Dermis microvascular lymphatic vessel endothelial cell (primary cell): ENCODE measurements at places on chromosomes 5 and 9.

- DNase-seq, result no peak
Observed at GRCh38 chr9:126704157-126704891, 90.6 kb downstream of the LMX1B start.

GRCh38 chr5:108093186-108093585, 288.7 kb downstream of the FBXL17 start:
- peak; percentile 47 for DNase-seq

DNA sequence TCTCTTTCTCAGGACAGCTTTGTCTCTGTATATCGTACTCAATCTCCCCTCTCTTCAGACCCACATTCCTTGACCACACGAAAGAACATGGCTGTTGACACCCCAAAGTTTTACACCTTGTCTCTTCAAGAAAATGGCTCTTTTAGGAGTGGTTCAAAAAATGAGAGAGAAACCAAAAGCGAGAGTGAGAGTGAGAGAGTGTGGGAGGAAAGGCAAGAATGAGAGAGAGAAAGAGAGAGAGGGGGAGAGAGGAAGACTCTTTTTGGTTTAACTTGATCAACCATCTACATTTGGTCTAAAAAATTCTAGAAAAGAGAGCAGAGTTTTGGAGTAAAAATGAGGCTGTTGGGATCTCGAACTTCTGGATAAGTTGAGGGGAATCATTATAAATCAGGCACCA, 581.8 kb upstream of the WWC1 start:
- no peak for DNase-seq

- peak; percentile 46 for DNase-seq
Observed at GRCh38 chr5:115816226-115817081, at the start of gene CDO1. Gene CDO1, minus strand, starts transcription at chr5:115816659. Its CDS starts 262 bp downstream, at chr5:115816397.

GRCh38 chr9:4709380-4709779, 30.0 kb downstream of the CDC37L1 start:
- no peak for DNase-seq

- peak; percentile 85 for DNase-seq
Observed at GRCh38 chr5:126449751-126450271, 26.6 kb downstream of the GRAMD2B start.

DNA sequence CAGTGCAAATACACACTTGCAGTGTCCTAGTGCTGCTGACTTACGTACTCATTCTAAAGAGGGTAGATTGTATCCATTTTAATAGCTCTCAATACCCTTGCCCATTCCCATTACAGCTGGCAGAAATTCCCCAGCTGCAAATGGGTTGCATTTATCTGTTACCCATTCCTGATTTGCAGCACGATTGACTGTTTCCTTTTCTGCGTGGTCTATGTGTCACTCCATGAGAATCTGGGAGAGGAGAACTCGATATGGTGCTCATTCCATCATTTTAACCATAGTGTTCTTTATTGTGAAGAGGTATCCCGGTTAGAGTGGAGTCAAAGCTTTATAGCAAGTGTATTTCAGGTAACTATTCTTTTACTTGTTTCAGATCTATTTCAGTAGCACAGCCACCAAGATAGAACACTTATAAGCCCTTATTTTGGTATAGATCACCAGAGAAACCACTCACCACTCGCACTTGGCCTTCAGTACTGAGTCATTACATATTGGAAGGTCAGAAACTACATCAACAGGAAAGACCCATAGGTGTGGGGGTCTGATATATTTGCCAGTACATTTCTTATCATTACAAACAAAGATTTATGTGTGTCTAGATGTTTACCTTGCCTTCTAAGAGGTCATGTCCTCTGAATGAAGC, 139.5 kb downstream of the MUSK start:
- DNase-seq, result no peak

DNA sequence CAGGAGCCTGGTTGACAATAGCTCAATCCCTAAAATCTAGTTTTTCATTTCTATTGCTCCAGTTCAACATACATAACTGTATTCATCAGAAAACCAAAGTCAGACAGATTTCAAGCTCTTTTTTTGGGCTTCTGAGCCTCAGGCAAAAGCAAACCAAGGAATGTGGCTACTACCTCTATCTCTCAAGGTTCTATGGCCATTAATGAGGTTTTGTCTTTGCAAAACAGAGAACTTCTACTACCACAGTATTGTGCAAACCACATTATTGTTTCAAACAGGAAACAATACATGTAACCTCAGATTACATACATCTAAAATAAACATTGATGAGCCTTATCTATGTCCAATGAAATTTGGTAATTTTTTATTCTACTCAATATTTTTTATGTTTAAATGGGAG, 35.5 kb upstream of the FTMT start:
- DNase-seq, result no peak

- no peak for DNase-seq
Observed at GRCh38 chr9:16309469-16310271, 560.8 kb downstream of the BNC2 start.

- DNase-seq, result no peak
Observed at GRCh38 chr9:129541270-129541669, 79.6 kb downstream of the C9orf50 start.

DNA sequence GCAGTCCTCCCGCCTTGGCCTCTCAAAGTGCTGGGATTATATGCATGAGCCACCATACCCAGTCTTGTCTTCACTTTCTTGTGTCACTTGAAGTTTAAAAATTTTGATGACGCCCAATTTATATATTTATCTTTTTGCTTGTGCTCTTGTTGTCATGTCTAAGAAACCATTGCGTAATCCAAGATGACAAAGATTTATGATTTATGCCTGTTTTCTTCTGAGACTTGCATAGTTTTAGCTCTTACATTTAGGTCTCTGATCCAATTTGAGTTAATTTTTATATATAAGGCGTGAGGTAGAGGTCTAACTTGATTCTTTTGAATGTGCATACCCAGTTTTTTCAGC, 18.6 kb downstream of the ANKHD1 start:
- no peak for DNase-seq

- no peak for DNase-seq
Observed at GRCh38 chr5:24525414-24525813, 119.4 kb downstream of the CDH10 start.

- no peak for DNase-seq
Observed at GRCh38 chr5:80370390-80370789, 37.5 kb upstream of the ZFYVE16 start.

- no peak for DNase-seq
Observed at GRCh38 chr9:6869081-6869948, 111.5 kb downstream of the KDM4C start.

DNA sequence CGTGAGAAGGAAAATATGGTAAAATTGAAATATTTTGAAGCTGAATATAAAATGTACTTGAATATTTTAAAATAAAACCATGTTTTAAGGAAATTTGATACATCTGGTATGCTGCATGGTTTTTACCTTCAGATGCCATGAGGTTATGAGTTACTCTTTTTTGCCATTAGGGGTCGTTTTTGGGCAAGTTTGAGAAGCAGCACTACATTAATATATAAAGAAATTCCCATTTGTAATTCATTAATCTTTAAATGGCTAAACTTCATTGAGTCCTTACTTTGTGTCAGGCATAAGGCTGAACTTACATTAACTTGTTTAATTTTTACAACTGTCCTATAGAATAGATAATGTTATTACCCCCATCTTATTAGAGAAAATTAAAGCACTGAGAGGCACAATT, 152.3 kb downstream of the KDM4C start:
- DNase-seq, result peak; percentile 24

DNA sequence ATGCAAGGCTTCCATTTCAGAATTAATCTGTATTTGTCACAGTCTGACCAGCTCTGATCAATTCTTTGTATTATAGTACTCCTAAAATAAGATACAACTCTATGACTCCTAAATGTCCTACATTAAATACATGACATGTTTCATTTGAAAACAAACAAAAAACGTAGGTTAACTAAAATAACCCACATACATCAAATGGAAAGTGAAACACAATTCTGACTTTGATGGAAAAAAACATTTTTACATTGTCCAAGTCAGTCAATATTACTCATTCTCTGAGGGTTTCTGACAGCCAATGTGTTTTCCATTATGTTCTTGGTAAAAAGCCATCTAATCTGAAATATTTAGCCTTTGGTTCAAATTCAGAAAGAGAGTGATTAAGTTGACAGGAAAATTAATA, 8.7 kb downstream of the HMGCS1 start:
- peak; percentile 23 for DNase-seq

GRCh38 chr9:107211284-107211923, 71.7 kb upstream of the RAD23B start:
- no peak for DNase-seq

DNA sequence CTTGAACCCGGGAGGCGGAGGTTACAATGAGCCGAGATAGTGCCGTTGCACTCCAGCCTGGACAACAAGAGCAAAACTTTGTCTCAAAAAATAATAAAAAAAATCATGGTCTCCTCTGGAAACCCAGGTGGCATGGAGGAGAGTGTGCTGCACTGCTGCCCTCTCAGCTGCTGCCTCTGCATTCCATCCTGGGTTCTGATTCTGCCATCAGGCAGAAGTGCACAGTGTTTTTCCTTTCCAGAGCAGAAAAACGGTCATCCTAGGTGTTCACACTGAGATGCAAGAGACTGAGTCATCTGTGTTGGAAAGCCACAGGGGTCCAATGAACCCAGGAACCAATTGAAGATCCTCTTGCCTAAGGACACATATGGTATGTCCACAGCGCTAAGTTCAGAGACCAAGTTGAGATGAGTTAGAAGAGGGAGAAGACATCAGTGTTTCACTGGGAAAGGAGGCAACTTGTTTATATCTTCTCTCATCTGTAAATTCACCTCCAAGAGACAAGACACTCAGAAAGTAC, 88.8 kb upstream of the DMRT1 start:
- DNase-seq, result no peak

DNA sequence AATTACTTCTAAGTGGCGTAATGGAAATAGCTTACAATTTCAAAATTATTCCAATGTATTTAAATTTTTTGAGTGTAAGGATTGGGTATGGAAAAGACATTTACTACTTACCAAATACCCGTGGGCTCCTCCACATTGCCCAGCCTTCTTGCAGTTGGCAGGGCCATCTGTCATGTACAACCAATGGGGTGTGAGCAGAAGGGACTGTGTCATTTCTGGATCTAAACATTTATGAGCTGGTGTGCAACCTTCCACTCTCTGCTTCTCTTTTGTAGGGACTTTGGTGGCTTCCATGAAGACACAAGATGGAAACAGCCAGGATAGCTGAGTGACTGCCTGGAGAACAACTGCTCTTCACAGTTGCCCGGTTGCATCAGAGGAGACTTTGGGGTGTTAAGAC, 40.8 kb downstream of the FRMD3 start:
- DNase-seq, result no peak

DNA sequence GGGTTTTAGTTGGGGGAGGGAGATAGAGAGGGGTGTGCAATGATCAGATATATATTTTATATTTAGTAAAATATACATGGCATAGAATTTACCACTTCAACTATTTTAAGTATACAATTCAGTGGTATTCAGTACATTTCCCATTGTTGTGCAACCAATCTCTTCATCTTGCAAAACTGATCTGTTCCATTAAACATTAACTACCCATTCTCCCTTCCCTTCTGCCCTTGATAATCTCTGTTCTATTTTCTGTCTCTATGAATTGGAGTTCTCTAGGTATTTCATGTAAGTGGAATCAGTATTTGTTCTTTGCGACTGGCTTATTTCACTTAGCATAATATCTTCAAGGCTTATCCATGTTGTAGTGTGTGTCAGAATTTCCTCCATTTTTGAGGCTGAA, 38.6 kb downstream of the TGFBI start:
- no peak for DNase-seq

DNA sequence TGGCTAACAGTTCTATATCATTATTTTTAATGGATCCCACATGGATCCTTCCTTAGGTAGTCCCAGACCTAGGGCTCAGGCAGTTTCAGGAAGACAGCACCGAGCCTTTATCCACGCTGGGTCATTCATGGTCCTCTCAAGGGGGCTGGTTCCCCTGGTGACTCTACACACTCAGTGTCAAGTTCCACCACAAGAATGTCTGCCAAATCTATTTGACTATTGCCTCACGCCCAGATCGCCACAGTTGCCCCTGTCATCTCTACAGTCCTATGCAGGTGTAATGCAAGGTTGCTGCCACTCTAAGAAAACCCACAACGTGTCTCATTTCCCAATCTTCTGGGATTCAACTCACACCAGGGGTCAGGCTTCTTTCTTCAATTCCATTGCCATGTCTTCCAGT, 8.0 kb upstream of the ZNF366 start:
- no peak for DNase-seq

DNA sequence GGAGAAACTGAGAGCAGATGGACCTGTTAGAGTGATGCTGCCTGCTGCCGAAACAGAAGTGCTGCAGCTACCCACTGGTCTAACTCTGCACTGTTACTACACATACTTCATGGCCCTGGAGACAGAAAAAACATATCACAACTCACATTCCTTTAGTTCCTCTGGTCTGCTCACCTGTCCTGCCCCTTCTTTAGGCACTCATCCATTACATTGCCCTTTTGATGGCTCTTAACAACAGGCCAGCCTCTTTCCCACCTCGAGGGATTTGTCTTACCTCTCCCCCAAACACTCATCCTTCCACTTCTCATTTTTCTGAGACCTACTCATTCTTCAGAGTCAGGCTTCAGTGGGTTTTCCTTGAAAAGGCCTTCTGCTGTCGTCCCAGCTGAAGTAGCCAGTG, 49.2 kb downstream of the KCTD16 start:
- DNase-seq, result no peak

GRCh38 chr5:115458416-115458815, 86.2 kb downstream of the FEM1C start:
- DNase-seq, result no peak

DNA sequence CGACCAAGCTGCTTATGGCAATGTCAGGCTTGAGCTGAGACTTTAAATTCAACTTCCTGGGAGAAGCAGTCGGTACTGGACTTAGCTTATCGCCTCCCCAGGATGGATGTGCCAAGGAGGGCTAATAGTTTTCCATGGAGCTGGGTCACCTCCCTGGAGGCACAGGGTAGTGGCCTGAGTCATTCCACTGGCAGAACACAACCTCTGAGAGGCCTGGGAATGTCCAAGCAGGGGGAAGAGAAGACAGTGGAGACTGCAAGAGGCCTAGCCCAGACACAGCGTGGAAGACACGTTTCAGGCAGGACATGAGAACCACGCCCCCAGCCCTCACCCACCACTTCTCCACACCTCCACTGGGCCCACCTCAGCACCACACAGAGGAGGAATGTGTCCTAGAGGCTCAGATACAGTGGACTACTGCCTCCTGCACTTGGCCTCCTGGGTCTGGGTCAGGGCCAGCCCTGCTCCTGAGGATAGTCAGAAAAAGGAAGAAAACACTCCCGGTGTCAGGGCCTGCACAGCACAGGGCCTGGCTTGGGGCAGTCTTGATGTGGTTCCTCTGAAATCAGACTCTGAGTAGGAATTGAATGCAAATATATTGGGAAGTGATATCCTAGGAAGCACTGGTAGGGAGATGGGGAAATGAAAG, 171.8 kb downstream of the FSTL4 start:
- no peak for DNase-seq

- DNase-seq, result no peak
Observed at GRCh38 chr5:92599217-92599810, 981.7 kb downstream of the NR2F1-AS1 start.

DNA sequence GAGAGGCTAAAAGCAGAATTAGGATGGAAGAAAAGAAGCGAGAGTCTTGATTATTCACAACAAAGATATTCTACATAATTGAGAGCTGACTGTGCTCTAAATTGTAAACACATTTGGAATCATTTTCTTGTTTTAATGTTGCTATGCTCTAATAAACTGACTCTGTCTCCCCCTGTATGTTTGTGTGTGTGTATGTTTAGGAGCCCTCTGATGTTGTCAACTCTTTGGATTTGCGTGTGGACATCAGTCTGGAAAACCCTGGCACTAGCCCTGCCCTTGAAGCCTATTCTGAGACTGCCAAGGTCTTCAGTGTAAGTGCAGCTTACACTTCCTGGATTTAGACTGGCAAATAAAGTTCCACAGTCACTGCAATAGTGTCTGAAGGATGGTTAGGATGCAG, 37.8 kb downstream of the MOCS2 start:
- DNase-seq, result no peak

- no peak for DNase-seq
Observed at GRCh38 chr5:135208555-135208902, 174.5 kb upstream of the PITX1 start.
